ENCODE measurements at places on chromosomes 16 and 17.
A peak's percentile ranks its signal among the peaks of the same experiment; 100 is the strongest.

- DNase-seq, result no peak
These were observed 20.5 kb upstream of the METTL16 start for GRCh38 chr17:2532146-2532720.

DNA sequence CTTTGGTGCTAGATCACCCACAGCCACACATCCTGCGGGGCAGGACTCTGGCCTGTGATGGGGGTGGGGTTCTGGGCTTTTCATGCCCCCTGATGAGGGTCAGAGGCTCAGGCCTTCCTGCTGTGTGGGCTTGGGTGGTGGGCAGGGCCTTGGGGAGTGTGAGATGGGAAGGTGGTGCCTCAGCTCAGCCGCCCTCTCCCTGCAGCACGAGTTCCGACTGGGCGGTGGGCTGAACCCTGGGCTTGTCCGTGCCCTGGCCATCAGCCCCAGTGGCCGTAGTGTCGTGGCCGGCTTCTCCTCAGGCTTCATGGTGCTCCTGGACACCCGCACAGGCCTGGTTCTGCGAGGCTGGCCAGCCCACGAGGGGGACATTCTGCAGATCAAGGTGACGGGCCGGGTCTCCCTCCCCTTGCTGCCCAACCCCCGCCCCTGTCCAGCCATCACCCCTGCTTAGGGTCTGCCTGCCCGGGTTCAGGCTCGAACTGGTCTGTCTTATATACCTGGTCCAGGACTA, 6.8 kb upstream of the SERPINF2 start:
- no peak for DNase-seq

GRCh38 chr16:83253521-83253920, 554.3 kb upstream of the HSBP1 start:
- DNase-seq, result peak; percentile 38

DNA sequence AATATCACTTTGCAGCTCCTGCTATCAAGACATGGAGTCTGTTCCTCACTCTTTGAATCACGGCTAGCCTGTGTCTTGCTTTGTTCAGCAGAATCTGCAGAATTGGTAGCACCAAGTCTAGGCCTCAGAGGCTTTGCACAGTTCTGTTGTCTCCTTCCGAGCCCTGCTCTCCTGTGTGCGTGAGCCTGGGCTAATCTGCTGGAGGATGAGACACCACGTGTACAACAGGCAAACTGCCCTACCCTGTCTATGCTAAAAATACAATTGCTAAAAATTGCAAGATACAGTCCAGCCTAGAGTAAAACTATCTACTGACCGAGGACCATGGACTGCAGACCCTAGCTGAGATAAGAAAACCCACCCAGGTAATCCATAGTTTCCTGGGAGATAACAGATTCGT, 484.7 kb downstream of the NPIPA7 start:
- DNase-seq, result no peak

Measured in NCI-H2081 (cell line).